ENCODE measurements at places on chromosomes 2 and 18. TPM values are rescaled to one million over a fixed set of nuclear protein-coding genes. Genes with fewer than 3 reads are reported as not detected.

DNA sequence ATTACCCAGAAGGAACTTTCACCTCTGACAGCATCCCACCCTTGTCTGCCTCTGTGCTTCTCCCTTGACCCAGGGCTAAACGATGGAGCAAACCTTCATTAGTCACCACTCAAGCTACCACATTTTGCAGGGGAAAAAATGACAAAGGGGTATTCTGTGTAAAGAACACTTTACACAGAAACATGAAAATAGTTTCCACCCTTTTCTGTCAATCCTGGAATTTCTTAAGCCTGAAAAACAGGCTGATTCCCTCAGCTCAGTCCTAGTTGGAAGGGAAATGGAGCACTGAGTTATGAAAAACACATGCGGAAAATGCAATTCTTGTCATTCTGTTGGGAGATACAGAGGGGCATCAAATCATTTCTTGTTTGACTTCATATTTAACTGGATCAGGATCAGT is 175.0 kb upstream of the HNRNPA3 start:
- no peak for DNase-seq

DNA sequence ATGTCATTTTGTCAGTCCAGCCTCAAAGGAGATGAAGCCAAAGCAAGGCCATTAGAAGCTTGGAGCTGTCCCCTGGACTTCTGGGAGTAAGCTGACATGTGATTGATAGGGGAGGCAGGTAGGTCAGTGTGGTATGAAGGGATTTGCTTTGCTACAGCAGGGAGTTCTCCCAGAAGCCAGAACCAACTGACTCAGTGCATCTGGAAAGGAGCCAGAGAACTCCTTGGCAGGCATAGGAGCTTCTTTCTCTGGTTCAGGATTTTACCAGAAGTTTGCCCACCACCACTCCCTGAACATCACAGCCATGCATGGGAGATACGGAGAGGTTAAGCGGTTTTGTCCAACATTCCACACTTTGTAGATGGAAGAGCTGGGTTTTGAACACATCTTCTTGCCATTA is 24.5 kb upstream of the KCNE4 start:
- no peak for DNase-seq

DNA sequence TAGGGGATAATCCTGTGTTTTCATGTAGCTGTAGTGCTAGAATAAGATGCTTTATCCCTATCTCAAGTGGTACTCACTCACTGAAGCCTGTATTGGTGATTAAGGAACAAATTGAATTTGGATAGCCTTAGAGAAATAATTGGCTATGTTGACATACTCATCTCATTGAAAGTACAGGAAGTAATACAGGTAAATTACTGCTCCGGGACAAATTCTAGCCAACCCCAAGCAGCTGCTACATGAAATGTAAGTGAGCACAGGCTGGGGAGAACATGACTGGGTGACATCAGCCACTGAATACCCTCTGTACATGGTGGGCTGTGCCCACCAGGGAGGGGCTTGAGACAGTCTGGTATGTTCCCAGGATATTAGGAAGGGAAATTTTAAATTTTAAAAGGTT is 188.4 kb upstream of the RASGRP3 start:
- no peak for DNase-seq

DNA sequence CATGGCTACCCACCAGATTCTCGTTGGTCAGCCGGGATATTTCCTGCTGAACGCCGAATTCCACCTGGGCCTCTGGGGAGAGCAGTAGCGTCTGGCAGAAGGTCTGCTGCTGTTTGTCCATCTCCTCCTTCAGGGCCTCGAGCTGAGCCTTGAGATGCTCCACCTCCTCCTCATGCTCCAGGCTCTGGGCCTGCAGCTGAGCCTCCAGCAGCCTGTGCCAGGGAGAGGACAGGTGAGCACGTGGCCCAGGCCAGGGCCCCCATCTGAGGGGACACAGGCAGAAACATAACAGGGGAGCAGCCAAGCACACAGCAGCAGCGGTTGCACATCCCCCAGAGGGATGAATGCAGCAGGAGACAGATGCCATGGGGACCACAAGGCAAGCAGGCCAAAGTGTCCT is 40.1 kb upstream of the ACAA2 start:
- DNase-seq = no peak

DNA sequence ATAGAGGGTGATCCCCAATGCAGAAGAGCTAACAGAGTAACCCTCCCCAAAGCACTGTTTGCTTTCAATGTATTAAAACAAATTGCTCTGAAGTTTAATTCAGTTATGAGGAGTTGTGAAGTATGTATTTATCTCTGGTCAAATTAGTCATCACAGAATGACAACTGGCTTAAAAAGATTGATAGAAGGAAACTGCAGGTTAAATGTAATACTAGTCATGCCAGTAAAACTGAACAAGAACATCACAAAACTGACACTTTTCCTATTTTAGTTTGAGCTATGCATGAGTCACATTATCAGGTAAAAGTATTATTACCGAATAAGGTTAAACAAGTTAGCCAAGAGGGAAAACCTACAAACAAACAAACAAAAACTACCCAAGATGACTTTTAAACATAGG is 99.0 kb upstream of the ACVR1C start:
- no peak for DNase-seq

GRCh38 chr2:148813603-148814065 is 61.4 kb upstream of the KIF5C start:
- no peak for DNase-seq

- DNase-seq = no peak
These were observed 244.7 kb downstream of the CTNNA2 start for GRCh38 chr2:79757526-79757925.

GRCh38 chr2:216951171-216951570 is 91.3 kb upstream of the TNP1 start:
- no peak for DNase-seq

GRCh38 chr18:70220628-70221027 is 15.1 kb upstream of the RTTN start:
- DNase-seq = no peak

- DNase-seq = no peak
These were observed 161.1 kb downstream of the ARL4C start for GRCh38 chr2:234335661-234336228.

- DNase-seq = peak; percentile 35
These were observed 145.5 kb upstream of the CTAGE1 start for GRCh38 chr18:22563164-22563583.

GRCh38 chr2:196336207-196336606 is 164.8 kb upstream of the STK17B start:
- no peak for DNase-seq

GRCh38 chr2:212005085-212005671 is 533.4 kb downstream of the ERBB4 start:
- no peak for DNase-seq

- DNase-seq = no peak
These were observed 7.1 kb downstream of the SH3BP4 start for GRCh38 chr2:234958746-234959395.

DNA sequence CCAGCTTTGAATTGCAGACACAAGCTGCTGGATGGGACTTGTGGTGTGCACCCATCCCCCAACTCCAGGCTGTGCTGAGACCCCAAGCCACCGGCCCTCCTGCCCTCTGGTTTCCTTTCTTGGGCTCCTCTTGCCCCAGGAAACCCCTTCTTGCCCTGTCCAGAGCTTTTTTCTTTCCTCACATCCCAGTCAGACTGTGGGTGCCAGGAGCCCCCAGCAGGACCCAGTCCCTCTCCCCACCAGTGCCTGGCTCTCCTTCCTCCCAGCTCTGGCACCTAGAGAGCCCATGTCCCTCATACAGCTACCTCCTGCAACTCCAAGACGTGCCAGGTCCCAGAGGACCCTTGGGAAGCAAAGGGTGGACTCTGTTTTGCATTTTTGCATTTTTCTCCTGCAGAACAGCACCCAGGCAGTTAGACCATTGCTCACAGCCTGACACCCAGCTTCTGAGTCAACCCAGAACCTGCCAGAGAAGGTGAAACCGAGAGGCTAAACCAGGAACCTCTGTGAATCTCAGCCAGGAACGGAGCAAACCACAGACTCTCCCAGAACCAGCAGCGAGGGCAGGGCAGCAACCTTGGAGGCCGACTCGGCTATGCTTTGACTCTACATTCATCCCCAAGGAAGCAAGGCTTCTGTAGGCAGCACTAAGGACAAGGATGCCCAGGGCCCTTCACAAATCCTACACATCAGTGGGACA is 221.1 kb downstream of the ANAPC1 start:
- DNase-seq = no peak

- DNase-seq = no peak
These were observed 39.8 kb upstream of the C2orf15 start for GRCh38 chr2:99101697-99102096.

GRCh38 chr2:7672027-7672684 is 754.9 kb downstream of the RNF144A start:
- DNase-seq = no peak

DNA sequence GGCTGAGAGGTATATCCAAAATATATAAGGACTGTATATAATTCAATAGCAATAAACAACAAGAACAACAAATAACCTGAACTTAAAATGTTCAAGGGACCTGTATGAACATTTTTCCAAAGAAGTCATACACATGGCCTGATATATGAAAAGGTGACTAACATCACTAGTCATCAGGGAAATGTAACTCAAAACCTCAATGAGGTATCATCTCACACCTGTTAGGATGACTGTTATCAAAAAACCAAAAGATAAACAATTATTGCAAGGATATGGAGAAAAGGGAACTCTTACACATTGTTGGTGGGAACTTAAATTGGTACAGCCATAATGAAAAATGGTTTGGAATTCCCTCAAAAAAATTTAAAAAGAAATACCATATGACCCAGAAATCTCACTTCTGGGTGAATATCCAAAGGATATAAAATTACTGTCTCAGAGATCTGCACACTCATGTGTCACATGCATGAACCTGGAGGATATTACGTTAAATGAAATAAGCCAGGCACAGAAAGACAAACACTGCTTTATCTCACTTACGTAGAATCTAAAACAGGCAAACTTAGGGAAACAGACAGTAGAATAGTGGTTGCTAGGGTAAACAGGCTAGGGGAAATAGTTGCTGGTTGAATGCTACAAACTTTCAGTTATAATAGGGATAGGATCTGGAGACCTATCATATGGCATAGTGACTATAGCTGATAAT is 334.5 kb upstream of the MMADHC start:
- no peak for DNase-seq

GRCh38 chr18:68376926-68377325 is 338.0 kb downstream of the TMX3 start:
- no peak for DNase-seq

DNA sequence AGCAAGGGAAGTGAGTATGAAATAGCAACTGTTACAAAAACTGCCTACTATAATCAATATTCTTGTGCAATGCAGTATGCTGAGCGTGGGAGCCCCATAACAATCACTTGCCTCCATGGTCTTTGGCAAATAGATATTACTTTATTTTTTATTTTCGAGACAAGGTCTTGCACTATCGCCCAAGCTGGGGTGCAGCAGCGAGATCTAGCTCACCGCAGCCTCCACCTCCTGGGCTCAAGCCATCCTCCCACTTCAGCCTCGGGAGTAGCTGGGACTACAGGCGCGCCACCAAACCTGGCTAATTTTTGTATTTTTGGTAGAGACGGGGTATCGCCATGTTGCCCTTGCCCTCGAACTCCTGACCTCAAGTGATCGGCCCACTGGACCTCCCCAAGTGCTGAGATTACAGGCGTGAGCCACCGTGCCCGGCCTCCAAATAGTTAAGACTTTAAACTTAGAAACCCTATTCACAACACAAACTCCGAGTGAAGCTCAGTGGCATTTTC is 1.2 kb upstream of the CCNT2 start:
- DNase-seq = peak; percentile 54

GRCh38 chr2:141499123-141499522 is 631.7 kb downstream of the LRP1B start:
- DNase-seq = no peak

Gene CPSF3
- total RNA-seq = 15.3 TPM

Gene CRYBA2
- total RNA-seq = not detected

Gene IL1RN
- total RNA-seq = 0.43 TPM

Gene GAREM1
- total RNA-seq = 7.1 TPM

Gene IL36G
- not detected for total RNA-seq

Gene ARHGEF4
- total RNA-seq = 8.6 TPM

Gene KCNE4
- 13.4 TPM for total RNA-seq

Gene ASPRV1
- total RNA-seq = 4.4 TPM

Gene TIA1
- total RNA-seq = 137 TPM
